ENCODE measurements at places on chromosomes 6 and 20.

DNA sequence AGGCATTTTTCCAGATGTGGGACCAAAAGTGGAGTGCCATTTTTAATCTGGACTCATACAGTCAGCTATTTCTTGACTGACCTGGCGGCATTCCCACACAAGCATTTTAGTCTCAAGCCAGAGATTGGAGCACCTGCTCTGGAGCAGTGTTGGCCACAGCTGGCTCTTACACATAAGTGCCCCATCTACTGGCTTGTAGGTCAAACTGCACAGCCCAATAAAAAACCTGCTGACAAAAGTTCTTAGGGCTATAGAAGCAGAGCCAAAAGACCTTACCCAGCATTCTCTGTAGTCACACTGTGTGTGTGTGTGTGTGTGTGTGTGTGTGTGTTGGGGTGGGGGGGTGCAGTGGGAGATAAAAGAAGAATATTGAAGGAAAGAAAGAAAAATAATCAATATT, 38.6 kb upstream of the SENP6 start:
- no peak for DNase-seq

GRCh38 chr6:158743033-158743651, 76.0 kb downstream of the EZR start:
- DNase-seq: no peak

- DNase-seq: no peak
These were observed 288.7 kb downstream of the CD109 start for GRCh38 chr6:73984571-73985210.

DNA sequence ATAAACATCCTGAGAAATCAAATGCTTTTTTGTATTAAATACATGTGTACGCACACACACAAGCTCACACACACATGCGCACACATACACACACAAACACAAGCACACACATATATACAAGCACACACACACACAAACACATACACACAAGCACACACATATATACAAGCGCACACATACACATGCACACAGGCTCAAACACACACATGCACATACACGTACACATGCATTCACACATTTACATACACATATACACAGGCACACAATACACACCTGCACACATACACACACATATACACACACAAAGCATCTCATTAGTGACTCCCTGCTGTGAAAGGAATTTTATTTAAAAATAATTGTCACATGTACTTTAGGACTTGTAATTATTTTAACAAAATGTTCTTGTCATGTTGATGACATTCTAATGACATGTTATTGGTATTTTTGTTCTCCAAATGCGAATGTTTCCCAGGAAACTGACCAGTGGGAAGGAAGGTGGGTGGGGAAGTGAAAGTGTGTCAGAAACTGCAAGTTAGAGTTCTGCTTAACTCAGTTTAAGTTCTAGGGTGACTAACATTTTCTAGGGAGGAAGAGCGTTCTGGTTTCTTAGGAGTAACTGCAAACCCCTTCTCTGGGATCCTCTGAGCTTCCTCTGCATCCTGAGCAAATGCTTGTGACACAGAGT, 113.9 kb upstream of the ZNF217 start:
- peak; percentile 23 for DNase-seq

- DNase-seq: no peak
These were observed 23.3 kb downstream of the MAP7 start for GRCh38 chr6:136526937-136527336.

- DNase-seq: peak; percentile 49
These were observed 108.2 kb upstream of the GMDS start for GRCh38 chr6:2353412-2354137.

- no peak for DNase-seq
These were observed 35.3 kb downstream of the GPR6 start for GRCh38 chr6:110013386-110013785.

DNA sequence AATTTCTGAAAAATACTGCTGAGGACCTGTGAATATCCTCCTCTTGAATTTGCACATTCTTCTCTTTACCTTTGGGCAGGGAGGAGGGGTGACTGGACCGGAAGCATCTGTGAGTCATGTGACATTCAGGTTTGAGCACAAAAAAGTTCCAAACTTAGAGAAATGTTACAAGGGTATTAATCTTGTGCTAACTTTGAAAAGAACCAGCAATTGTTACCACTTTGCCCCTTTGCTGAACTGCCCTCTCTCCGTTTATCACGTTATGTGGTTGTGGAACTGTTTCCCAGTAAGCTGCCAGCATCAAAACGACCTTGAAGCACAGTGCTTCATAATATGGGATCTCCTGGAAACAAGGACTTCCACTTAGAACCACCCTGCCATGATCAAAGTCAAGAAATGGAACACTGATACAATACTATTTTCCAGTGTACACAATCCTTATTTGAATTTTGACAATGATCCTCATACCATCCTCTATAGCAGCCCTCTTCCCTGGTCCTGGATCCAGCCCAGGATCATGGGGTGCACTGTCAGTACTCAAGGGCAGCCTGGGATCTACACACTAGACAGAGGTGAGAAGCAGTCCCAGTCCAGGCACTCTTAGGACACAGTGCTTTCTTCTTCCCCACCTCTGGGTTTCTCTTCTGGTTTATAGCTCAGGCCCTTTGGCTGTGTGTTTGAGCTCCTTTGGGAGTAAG, 2.3 kb upstream of the TUBB1 start:
- no peak for DNase-seq

Data from activated T-cell treated with anti-CD3 and anti-CD28 coated beads for 24 hours (primary cell).